Cortex of kidney (tissue), 1 donor: ENCODE measurements at places on chromosomes 11 and 22.

DNA sequence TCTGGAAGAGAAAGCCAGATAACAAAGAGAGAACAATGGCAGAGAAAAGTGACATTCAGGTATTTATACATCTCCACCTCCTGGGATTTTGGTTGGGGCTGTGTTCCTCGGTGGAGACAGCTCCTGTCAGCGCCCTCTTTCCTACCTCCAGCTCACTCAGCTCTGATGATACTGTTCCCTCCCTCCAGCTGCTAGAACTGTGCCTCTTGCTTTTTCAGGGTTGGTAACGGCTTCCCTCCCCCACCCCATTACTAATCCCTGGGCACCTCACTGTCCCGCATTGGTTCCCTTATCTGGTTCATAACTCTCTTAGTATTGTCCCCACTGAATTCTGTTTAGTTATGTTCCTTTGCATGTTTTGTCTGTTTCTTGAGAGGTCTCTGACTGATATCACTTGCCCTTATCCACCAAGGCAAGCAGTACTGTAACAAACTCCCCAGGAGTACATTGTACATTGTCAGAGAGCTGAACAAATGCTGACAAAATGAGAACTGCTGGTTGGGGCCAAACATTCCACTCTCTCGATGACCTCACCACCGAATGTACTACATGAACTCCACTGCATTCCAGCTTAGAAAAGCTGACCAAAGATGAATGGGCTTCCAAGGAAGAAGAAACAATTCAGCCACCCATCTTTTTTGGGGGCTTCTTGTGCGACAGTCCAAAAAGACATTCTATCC, 5.7 kb upstream of the FBXO3 start:
- DNase-seq: no peak

DNA sequence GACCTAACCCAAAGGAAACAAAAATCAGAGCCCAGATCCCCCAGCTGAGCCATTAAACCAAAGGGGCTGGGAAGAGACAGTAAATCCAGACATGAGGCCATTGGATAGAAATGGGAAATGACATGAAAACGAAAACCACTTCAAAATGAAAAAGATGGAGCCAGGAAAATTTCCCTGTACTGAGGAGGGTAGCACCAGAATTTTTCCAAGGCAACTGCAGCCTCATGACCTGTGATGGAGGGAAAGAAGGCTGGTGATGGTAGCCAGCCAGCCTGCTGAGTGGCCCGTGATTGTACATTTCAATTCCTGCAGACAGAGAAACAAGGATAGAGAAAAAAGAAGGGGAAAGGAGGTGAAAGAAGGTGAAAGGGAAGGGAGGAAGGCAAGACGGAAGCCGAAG, 268.4 kb upstream of the PLET1 start:
- DNase-seq: no peak

DNA sequence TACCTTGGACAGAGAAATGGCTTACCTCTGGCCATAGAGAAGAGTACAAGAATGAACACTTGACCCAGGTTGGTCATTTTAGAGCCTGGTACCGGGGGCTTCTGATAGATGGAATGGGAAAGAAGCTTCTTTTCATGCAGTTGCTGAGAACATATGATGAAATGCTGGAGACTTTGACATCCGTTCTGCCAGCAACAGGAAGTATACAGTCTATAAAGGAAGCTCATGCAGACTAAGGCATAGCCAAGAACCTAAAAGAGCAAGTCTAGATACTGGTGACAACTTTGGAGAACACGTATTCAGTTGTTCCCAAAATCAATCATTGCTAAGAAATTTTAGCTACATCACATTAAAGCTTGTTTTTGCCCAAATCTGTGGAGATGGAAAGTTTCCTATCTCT, 894.6 kb downstream of the METTL15 start:
- DNase-seq: no peak

DNA sequence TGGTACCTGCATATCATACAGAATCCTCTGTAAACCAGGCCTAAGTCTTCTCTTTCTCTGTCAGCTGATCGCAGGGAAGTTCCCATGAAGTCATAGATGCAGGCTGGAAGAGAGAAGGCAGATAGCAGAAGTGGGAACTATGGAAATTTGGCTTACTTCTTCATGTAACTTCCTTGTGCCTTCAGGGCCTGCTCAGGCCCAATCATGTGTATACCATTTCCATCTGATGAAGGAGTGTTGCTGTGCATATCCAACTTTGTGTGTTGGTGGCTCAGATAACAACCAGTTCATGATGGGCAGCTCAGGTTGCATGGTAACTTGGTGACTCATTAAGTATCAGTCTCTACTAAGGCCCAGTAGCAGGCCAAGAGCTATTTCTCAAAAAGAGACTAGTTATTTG, 53.1 kb upstream of the CEP295 start:
- DNase-seq: no peak

DNA sequence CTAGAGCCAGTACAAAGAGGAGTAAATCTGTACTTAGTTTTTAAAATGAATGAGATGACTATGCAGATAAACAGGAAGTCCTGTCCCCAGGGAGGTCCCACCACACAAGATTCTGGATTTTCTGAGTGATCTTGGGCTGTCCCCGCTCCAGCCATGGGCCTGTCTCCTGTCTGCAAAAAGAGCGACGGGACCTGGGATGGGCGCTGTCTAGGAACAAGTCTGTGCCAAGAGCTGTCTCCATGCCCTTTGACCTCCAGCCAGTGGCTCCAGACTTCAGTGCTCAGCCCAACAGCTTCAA, 6.0 kb downstream of the CSNK1E start:
- no peak for DNase-seq

DNA sequence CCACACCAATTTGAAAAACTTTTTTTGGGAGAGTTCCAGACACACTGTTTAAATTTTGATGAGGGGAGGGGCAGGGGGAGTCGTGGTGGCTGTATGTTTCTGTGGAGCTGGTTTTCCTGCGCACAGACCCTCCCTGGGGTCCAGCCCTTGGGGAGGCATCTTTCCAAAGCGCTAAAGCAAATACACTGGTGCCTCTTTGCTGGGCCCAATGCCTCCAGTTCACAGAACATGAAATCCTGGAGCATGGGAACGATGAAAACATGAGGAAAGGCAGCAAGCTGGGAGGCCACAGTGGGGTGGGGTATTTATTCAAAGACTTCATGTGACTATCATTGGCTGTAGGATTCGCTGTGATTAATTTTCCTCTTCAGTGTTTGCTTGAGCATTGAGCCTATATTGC, 135.3 kb downstream of the CCDC34 start:
- DNase-seq: no peak

GRCh38 chr11:96366024-96366423, 23.0 kb upstream of the MAML2 start:
- no peak for DNase-seq

DNA sequence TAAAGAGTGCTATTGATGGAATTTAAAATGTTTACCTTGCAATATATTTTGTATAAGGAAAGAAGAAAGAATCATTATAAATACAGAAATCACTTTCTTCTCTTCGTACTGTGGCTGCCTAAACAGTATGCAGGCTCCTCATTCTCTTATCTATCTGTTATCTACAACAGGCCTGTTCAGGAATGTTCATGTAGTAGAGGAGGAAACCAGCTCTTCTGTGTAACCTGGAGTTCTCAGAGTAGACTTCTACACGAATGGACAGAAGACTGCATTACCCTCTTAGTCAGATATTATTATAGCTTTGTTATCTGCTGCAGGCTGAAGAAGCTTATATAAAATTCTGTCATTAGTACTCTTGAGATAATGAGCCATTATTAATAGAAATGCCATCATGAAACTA, 1225.9 kb upstream of the CNTN5 start:
- no peak for DNase-seq

GRCh38 chr11:89604281-89604680, 105.8 kb upstream of the TRIM77 start:
- no peak for DNase-seq

DNA sequence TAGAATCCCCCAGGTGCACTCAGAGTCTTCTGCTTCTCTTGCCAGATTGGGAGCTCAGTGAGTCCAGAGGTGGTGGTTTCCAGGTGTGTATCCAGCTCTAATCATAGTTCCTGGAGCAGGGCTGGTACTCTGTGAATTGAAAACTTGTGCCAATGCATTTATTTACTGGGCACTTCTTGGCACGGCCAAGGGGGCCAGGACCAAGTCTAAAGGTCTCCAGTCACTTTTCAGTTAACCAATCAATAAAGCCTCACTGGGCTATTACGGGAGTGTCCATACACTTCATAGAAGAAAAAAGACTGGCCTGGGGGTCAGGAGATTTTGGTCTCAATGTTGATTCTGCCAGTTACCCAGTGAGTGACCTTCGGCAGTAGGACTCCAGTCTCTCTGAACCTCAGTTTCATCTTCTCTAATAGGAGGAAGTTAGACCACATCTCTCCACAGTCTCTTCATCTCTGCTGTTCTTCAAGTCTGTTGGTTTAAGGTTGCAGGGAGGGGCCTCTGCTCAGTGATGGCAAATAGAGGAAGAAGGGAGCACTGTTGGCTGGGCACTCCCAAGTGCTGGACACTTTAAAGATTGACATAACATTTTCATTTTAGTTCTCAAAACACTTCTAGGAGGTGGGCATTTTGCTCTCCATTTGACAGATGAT, 188.5 kb upstream of the E2F8 start:
- DNase-seq: no peak

DNA sequence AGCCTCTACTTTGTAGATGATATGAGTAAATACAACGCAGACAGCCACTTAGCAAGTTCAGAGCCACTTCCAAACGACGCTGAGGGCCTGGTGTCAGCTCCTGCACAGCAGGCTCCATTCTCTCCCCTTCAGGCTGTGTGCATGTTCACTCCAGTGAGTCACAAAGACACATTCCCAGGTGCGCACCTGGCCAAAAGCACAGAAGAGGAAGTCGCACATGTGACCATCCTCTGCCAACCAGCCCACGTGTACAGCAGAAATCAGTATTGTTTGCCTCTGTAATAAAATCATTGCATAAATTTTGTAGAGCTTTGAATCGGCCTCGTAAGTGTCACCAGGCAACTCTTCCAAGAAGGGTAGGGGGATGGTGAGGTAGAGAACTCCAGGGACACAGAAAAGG, 19.5 kb upstream of the TPH1 start:
- DNase-seq: no peak

DNA sequence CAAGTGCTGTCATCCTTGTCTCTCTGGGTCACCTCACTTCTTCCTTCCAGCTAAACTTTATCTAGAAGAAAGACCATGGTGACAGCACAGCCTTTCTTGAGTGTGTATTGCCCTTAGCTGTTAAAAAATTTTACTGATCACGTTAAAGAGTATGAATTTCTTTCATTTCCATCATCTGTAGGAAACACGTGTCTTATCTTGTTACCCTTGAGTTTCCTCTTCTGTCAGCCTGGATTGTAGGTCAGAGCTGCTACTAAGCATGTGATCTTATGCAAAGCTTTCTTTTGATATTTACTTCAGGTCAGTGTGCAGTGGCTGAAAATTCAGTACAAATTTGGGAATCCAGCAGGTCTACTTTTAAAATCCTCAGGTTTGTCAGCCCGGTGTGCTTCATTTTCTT, 512.2 kb upstream of the ARHGAP42 start:
- DNase-seq: no peak

DNA sequence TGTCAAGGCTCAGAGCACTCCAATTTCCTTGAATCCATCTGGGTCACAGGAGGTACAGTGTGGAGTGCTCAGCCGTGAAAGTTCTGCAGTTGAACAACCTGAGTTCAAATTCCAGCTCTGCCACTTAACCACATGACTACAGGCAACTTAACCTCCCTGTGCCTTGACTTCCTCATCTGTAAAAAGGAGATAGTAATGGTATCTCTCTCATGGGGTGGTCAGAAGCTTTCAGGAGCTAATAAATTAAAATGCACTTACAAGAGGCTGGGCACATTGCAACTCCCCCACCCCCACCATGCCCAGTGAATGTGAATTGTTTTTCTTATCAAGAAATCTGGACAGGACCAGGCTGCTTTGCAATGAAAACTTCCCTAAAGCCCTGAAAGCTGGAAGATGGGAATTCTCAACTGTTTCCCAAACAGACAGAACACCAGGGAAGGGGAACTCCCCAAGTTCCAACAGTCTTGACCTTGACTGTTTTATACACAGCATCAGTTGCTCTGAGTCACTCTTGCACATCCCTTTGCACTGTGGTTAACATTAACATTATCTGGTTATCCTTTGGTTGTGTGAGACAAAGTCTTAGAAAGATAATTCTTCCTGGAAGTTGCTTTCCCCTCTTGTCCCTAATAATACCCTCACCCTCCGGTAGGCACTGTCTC, 137.0 kb downstream of the SLC1A2 start:
- DNase-seq: no peak

DNA sequence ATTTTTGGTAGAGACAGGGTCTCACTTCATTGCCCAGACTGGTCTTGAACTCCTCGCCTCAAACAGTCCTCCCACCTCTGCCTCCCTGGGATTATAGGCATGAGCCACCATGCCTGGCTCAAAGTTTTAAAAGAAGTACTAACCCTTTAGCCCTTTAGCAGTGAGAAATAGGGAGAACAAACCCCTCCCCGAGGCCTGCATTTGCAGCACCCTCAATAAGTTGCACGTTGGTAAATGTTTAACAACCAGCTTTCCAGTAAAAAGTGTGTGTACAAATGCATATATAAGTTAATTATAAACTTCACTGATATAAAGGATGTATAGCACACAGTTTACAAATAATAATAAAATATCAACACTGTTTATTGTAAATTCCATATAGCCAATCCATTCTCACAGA, 51.8 kb downstream of the PARVA start:
- no peak for DNase-seq

GRCh38 chr11:46642627-46643335, 25.4 kb downstream of the ATG13 start:
- DNase-seq: no peak

DNA sequence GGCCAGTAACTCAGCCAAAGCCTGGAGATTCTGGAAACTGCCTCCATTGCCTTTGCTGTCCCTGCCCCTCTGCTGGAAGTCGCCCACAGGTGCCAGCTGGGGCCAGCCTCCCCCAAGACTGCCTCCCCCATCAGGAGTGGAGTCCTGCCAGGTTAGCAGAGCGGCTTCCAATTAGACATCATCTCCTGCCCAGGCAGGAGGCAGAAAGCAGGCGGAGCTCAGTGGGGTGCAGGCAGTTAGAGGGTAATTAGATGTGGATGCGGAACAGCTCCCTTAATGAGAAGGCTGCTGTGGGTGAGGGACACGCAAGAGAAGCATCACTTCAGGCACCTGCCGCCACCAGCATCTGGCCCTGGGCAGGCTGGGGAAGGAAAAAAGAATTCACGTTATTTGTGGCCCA, 90.9 kb upstream of the TP53I11 start:
- DNase-seq: no peak

DNA sequence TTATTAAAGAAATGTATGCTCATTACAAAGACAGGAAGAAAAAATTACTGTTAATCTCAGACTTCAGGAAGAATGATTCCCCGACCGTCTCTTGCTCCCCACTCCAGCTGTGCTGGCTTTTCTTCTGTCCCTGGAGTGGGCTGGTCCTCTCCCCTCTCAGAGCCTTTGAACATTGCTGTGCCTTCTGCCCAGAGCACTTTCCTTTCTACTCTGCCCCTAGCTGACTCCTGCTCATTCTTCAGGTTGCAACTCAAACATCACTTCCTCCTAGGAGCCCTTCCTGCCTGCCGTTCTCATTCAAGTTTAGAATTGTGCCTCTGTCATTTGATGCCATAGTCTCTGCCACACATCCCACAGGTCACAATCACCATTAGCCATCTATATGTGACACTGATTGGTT, 329.5 kb downstream of the MIAT start:
- no peak for DNase-seq
